Aorta (tissue), 5 donors: ENCODE measurements at places on chromosomes 2 and 18. TPM values are rescaled to one million over a fixed set of nuclear protein-coding genes. Genes with fewer than 3 reads are reported as not detected.

Gene TUBA4B
- 0.28 TPM for polyA plus RNA-seq

Gene VSNL1
- polyA plus RNA-seq, result not detected

Gene CD28
- 4.0 TPM for polyA plus RNA-seq

Gene IL37
- not detected for polyA plus RNA-seq

Gene PRKAG3
- polyA plus RNA-seq, result 0.13 TPM

Gene CNGA3
- polyA plus RNA-seq, result not detected

DNA sequence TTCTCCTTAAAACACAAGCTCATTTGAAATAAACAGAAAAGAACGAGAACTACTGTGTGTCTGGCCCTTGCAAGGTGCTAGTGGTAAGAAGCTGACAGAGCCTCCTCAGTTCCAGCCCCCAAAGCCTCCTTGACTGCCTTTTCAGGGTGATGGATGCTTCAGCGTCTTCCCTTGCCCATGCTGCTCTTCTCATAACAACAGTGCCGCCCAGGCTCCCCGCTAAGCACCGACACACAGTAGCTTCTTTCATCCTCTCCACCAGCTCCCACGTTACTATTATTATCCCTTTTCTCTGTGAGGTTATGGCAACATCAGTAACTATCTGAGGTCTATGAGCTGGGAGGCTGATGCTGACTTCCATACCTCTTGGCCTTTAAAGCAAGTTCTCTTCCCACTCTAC lies 418.6 kb downstream of the TSN start:
- no peak for DNase-seq

DNA sequence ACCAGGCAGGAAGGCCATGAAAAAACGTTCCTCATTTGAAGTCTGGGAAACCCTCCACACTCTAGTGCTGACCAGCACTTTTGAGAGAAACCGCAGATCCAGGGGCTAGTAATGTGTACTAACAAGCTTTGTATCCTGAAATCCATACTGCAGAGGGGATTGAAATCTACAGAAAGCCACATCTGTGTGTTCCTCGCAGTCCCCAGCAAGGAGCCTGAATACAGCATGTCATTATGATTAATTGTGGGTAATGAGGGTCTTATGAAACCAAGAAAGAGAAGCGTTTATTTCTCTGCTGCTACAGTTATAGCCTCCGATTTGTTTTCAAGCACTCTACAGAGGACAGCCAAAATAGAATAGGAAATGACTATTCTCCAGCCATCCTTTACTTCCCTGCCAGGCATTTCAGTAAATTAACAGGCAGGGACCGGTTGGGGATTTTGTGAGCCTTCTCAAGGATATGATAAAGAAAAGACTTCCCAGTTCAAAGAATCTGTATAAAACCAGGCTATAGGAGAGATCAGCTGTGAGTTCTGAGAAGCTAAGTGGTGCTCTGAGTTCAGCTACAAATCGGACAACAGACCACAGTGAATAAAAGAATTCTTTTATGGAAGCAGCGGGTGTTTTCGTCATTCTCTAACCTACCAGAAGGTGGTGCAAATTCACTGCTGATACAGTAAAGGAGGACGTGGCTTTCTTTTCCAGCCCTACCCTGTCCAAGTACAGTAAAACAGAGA lies 133.4 kb downstream of the INSIG2 start:
- no peak for DNase-seq

- DNase-seq, result no peak
These were observed 147.9 kb upstream of the LTBP1 start for GRCh38 chr2:32798829-32799228.

- DNase-seq, result no peak
These were observed 327.0 kb upstream of the HS6ST1 start for GRCh38 chr2:128645631-128646030.

DNA sequence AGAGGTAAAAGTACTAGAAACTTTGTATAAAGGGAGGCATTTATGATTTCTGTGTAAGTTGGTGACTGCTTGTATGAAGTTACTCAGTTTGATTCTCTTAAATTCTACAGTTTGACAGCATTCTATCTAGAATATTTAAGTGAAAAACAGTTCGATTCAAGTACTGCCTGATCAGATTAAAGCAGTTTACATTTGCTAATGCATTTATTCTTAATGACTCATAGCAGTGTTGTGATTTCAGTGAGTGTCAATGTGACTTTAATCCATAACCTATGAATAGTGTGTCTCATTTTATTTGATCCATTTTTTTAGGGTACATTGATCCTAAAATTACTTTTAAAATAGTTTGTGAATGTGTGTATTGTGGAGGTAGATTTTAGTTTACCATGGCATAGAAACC lies 35.7 kb downstream of the WDR43 start:
- no peak for DNase-seq

DNA sequence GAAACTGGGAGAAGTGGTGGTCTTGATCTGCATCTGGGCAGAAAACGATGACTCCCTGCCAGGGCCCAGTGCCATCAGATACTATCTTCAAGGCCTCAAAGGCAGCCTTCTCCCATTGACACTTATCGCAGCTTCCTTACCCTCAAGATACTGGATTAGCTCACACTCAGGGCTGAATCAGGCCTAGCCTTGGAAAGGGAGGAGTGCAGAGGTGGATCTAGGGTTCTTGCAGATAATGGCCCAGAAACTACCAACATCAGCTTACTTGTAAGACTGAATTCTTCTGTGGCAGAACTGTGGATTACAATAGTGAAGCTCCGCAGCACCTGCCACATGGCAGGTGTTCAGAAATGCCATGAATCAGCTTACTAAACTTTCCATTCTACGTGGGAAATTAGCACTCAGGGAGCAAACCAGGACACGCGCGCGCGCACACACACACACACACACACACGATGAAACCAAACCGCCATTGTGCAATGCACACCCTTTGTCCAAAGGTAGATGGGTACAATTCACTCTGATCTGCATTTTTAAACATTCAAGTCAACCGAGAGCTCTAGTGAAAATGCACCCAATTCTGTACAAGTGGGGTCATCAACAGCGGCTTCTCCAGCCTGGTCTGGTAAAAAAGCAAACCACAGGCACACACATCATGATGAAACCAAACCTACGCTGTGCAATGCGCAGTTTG lies 26.3 kb upstream of the TMEM182 start:
- no peak for DNase-seq

DNA sequence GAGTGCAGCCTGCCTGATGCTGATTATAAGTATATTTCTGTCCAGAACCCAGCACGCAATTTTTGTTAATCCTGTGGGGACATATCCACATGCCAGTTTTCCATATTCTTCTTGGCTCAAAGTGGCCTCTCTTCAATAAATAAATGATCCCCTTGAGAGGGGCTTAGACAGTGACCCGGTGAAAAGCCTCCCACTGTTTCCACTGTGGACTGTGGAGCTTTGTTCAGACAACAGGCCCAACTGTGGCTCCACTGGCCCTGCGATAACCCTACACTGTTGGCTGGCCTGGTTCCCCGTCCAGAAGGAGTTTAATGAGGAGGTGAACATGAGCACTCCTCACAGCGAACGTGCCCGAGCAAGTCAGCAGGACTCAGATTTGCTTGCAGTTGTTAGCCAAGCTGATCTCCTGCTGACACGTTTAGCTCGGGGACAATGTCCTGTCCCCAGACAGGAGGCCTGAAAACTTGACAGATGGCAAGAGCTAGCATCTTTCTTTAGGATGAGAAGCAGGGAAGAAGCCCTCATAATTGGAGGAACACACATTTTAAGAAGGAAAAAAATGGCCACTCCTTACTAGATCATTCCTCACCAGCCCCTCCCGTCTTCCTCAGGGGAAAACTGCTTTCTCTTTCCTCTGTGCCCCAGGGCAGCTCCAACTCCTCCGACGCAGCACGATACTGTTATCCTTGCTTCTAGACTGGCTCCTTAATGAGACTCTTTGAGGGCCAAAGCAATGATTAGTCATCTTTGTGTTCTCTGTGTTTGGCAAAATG lies 20.0 kb upstream of the MTCL1 start:
- DNase-seq, result no peak
